ENCODE measurements at places on chromosomes 3 and 15.

DNA sequence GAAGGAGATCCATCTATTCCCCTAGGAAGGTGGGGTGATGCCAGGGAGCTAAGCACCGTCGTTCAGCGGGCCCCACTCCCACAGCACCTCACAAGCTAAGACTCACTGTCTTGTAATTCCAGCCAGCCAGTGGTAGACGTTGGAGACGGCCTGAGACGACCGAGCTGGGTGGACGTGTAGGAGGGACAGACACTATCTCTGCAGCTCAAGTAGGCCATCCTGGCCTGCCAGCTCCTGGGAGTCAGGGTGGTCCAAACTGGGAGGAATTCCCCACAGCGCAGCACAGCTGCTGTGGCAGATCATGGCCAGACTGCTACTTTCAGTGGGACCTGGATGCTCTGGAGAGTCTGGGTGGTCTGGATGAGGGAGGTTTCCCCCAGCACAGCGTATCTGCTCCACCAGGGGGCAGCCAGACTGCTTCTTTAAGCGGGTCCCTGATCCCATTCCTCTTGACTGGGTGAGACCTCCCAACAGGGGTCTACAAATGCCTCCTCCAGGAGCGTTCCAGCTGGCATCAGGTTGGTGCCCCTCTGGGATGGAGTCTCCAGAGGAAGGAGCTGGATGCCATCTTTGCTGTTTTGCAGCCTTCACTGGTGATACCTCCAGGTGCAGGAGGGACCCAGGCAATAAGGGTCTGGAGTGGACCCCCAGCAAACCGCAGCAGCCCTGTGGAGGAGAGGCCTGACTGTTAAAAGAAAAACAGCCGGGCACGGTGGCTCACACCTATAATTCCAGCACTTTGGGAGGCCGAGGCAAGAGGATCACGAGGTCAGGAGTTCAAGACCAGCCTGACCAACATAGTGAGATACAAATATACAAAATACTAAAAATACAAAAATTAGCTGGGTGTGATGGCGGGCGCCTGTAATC, 27.6 kb downstream of the GNB5 start:
- DNase-seq = no peak

GRCh38 chr3:37315669-37316068, 141.3 kb upstream of the LRRFIP2 start:
- no peak for DNase-seq

DNA sequence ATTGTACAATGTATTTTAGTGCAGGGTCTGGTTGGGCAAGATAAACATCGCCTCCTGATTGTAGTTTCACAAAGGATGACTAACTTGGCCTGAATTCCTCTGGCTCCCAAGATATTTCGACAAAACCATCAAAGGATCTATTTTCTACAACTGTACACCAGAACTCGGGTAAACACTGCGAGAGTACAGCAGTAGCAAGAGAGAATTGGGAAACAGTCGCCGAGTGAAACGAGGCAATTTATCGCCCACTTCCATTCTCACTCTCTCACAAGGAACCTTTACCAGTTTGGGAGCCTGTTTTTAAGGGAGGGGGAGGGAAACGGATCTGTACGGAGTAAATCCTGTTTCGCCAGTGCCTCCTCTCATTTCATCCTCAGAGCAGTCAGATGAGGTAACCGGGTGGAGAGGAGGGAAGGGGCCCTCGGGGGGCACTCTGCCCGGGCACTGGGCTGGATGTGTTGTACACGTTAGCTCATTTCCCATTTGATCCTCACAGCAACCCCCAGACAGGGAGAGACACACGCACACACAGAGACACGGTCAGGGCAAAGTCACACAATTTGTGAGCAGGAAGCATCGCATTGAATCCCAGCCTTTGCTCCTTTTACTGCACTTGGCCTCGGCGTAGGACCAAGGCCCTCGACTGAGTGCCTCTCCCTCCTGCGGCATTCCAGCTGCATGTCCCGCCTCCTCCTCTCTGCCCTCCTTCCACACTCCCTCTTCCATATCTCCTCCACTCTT, 120.1 kb downstream of the LIPC start:
- DNase-seq = no peak

DNA sequence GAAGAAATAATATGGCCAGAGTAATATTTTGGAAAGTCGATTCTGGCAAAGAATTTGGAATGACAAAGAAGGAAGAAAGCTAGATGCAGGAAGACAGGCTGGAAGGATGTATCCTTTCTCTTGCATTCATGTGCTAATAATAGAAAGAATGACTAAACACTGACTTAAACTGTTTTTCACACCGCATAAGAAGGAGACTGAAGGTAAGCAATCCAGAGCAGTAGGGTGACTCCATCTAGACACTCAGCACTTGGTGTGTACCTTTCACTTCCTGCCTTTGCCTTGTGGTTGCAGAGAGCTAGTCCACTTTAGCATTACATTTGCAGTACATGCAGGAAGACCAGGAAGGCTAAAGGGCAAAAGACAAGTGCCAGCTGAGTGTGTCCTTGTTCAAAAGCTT, 234.6 kb downstream of the RBMS3 start:
- no peak for DNase-seq

GRCh38 chr3:98918586-98918985, 17.1 kb upstream of the DCBLD2 start:
- no peak for DNase-seq

DNA sequence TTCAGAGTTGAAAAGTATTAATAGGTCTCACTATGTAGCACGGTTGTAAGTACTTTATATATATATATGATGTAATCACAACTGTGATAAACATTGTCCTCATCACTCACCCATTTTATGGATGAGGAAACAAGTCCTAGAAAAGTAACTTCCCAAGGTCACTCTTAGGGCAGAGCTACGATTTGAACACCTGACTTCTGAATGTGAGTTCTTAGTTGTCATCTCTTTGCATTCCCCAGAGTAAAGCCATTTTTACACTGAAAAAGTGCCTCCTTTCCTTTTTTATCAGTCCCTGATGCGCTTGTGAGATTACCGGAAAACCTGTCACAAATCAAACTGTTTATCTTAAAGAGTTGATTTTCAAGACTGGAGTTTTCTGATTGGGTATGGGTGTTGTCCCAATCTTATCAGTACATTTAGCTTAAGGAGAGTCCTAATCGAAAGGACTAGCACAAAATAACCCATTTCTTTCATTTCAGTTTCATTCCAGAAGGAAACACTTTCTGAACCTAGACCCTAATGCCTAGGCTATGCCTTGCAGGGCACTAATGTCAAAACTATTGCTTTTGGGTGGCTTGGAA, 2.3 kb upstream of the EDEM1 start:
- no peak for DNase-seq

DNA sequence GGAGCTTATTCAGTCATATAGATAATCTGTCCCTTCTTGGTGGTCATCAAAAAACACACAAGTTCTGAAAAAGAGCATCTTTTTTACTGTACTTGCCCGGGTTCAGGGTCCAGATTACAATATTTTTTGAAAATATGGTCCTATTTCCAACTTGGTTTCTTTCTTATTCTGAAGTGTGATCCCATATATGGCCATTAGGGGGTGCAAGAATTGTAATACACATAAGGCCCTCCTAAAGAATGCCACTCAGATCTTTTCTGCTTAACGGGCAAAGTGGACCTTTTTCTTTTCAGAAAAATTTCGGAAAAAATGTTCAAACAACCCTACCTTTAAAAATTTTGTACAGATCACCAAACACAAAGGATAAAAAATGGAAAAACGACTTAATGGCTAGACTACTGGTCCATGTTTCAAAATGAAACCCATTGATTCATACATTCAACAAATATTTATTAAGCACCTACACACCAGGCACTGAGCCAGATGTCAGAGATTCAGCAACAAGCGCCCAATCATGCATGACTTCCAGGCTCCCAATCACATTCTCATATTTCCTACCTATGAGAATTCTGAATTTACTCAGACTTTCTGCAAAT, 102.0 kb upstream of the MYRIP start:
- no peak for DNase-seq

Measured in activated naive CD4-positive, alpha-beta T cell treated with anti-CD3 and anti-CD28 coated beads, Interleukin-2, amount 50 U/mL, for 16 hours (primary cell).